Activated CD4-positive, alpha-beta T cell treated with anti-CD3 and anti-CD28 coated beads for 1 hour (primary cell): ENCODE measurements at places on chromosomes 4 and X.

GRCh38 chrX:109952985-109953905 lies 49.7 kb upstream of the TMEM164 start:
- DNase-seq = no peak

- no peak for DNase-seq
These were observed 98.8 kb downstream of the CDS1 start for GRCh38 chr4:84681486-84682274.

- DNase-seq = no peak
These were observed 18.3 kb downstream of the L1CAM start for GRCh38 chrX:153867671-153868070.

GRCh38 chr4:115293093-115293462 lies 179.7 kb upstream of the NDST4 start:
- no peak for DNase-seq
